ENCODE measurements at places on chromosomes 6 and 20. TPM values are rescaled to one million over a fixed set of nuclear protein-coding genes. Genes with fewer than 3 reads are reported as not detected.

The GMPR gene
- 5.1 TPM for total RNA-seq

The MYL9 gene
- 974 TPM for total RNA-seq

The KIF6 gene
- total RNA-seq = 46.6 TPM

The COL9A1 gene
- 1.5 TPM for total RNA-seq

The NKAPL gene
- total RNA-seq = 0.64 TPM

The HFE gene
- 6.7 TPM for total RNA-seq

The CNR1 gene
- 6.4 TPM for total RNA-seq
